ENCODE measurements at places on chromosomes 6 and 20.

DNA sequence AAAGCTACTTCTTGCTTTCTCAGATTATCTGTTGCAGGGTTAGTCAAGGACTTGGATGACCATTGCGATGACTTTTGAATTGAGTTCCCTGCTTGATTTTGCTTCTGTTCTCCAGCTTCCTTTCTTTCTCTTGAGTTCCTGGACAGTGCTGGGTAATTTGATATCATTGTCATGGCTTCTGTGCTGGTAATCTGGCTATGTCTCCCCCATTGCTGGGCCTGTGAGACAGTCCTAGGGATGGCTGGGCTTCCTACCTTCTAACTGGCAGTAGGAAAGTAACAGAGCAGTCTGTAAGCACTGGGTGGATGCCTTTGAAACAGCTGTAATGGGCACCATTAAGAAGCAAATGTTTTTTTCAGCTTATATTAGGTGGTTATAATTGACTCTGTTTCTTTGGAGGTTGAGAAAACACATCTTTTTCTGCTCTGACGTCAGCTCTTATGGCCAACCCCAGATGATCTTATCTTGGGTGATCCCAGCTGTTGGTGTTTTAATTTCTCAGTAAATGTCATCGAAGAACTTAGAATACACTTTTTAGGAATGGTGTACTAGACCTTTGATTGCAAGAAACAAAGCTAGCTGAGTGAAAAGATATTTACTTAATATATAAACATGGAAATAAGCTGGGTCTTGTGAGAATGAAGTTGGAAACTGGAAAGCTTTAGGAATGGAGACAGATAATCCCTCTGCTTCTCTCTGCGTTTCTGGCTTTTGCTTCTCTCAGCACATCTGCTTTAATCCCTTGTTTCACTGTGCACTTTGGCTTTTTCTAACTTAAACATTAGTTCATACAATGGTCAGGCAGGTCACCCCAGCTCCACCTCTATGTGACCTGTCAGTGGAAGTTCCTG is 195.0 kb upstream of the MAN1A1 start:
- DNase-seq: no peak

- no peak for DNase-seq
Measured at GRCh38 chr6:24426729-24427446, 24.2 kb downstream of the MRS2 start.

DNA sequence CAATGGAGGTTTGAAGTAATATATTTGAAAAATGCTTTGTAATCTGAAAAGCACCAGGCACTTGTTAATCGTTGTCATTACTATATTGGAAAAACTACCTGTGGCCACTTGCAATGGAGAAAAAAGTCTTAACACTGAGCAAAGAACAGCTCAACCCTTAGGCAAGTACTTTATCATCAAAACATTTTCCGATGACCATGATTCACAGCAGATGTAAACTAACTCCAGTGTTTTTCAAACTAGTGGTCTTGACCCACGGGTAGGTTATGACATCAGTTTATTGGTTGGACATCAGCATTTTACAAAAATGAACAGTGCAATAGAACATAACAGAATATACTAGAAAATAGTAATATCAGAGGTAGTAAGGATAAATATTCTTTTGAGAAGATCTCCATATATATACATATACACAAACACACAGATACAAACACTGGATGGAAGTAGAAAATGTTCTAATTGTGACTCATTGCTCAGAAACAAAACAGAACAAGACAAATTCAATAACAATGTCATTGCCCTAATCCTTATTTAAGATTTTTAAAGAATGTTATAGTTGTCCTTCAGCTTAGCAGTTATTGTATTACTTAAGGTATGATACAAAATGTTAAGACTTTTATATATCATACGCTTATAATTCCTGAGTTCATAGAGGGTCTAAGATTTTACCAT is 123.0 kb downstream of the PLCB1 start:
- no peak for DNase-seq

GRCh38 chr20:37686762-37687477 is 6.9 kb upstream of the CTNNBL1 start:
- DNase-seq: no peak

DNA sequence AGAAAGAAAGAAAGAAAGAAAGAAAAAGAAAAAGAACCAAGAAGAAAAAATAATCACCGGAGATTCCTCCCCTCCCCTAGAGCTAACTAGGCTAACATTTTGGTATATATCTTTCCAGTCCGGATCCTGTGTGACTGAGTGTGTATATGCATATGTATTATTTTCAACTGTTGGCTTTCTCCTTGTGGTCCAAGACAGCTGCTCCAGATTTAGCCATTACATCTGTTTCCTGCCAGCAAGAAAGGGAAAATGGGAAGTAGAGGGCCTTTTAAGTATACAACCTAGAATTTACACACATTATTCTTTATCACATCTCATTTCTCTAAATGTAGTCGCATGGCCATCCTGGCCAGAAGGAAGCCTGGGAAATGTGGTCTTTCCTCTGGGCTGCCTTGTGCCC is 15.2 kb downstream of the SLC52A3 start:
- no peak for DNase-seq

DNA sequence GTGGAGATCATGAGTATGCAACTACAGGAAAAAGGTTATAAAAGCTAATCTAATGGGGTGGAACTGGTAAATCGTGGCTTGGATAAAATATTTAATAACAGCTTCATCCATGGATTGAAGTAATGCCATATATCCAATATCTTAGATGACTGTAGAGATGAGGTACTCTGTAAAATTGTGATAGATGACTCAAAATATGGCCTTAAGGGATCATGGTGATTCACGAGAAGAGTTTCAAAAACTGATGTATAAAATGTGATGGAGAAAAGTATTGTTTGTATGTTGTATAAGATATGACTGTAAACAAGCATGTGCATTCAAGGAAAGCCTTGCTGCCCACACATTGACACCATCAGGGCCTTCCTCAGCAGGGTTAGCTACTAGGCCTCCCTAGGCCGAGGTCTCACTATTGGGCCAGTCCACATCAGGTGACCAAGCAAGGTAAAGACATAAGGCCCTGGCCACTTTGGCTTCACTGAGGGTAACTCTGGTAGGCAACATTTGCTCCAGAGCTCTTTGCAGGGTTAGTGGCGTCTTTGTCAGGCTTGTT is 17.7 kb upstream of the CCN6 start:
- DNase-seq: no peak

DNA sequence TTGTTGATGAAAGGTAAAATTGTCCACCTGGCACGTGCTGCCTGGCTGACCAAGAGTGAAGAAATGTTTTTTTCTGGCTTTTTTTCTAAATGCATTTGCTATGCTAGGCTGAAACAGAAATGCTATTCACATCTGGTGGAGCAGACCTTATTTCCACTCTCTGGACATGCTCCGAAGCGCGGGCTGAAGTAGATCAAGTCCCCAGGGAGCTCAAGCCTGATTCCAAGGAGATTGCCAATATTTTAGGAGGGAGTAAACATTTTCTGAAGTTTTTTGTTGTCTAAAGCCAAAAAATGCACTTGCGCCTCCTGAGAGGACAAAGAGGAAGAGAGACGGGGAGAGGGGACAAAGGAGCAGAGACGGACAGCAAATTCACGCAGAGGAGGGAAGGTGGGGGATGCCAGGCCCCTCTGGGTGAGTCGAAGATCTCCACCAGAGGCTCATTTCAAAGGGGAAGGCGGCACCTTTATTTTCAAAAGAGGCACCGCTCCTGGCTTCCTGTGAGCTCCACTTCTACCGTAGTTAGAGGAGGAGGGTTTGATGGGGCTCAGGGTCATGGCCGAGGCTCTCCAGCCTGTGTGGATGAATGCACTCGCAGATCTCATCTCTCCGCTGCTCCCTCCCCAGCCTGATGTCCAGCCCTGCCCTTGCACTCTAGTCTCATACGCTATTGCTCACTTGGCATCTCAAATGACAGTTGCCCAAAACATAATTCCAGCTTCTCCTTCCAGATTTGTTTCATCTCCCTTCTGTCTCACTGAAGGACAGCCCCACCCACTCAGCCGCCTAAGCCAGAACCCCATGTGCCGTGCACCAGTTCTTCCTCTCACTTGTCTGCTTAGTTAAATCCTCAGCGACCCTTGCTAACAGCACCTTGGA is 23.1 kb upstream of the SMOC2 start:
- DNase-seq: no peak

- DNase-seq: no peak
Measured at GRCh38 chr6:81748994-81749393, 3.5 kb downstream of the TENT5A start.

- DNase-seq: no peak
Measured at GRCh38 chr6:109000289-109000688, 94.4 kb downstream of the SESN1 start.

- DNase-seq: no peak
Measured at GRCh38 chr6:68975064-68975463, 340.0 kb downstream of the ADGRB3 start.

GRCh38 chr6:158817728-158818580 is 1.2 kb downstream of the EZR start:
- DNase-seq: peak; percentile 86

DNA sequence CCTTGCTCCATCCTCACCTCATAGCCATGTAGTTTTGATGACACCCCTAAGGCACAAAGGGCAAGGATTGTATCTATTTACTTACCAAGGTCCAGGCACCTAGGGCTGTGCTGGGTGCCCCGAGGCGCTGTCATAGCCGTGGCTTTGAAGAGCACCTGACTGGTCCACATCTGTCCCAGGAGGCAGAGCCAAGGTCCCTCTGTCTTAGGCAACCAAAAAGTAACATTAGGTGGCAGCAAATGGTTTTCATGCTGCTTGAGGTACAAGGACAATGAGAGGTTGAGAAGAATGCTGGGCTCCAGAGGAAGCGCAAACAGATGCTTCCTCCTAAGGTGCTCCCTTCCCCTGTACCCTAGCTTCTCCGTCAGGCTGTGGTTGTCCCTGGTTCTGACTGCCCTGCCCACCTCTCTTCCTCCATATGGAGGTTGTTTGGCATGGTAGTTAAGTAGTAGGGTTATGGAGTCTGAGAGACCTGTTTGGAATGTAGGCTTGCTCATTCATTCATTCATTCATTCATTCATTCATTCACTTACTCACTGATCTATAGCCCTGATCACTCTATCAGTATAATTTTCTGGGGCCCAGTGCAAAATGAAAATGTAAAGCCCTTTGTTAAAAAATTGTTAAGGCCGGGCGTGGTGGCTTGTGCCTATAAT is 3.0 kb upstream of the UQCC2 start:
- DNase-seq: no peak

- DNase-seq: peak; percentile 25
Measured at GRCh38 chr6:132768051-132768517, 10.4 kb upstream of the VNN2 start.

GRCh38 chr6:33434961-33435360 is 15.1 kb downstream of the SYNGAP1 start:
- no peak for DNase-seq

DNA sequence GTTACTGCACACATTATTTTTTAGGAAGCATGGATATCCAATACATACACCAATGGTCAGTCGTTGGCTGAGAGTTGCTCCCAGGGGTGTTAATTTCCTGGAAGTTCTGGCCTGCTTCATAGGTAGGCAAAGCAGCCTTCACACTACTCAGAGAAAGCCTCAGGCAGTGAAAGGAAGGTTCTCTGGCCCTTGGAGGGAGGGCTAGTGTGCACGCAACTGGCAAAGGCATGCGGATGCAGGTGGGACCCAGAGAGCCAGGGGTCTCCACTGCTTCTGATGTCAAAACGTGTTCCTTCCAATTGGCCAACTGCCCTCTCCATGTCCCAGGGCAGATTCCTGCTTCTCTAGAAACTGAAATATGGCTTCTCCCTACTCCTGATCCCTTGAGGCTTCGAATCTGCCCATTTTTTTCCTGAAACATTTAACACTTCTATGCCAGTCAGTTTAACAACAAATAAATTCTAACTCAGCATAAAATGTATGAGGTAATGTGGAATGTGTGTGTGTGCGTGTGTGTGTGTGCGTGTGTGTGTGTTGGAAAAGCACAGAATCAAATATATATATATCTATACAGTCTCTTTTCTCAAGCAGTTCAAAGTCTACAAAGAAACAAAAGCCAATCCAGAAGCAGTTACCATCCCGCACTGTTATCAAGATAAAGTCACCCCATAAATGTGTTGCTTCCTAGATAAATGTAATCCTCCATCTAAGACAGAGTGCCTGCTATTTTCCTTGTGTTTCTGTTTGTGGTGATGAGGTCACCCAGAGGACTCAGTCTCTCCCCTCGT is 94.0 kb upstream of the HIVEP1 start:
- no peak for DNase-seq

DNA sequence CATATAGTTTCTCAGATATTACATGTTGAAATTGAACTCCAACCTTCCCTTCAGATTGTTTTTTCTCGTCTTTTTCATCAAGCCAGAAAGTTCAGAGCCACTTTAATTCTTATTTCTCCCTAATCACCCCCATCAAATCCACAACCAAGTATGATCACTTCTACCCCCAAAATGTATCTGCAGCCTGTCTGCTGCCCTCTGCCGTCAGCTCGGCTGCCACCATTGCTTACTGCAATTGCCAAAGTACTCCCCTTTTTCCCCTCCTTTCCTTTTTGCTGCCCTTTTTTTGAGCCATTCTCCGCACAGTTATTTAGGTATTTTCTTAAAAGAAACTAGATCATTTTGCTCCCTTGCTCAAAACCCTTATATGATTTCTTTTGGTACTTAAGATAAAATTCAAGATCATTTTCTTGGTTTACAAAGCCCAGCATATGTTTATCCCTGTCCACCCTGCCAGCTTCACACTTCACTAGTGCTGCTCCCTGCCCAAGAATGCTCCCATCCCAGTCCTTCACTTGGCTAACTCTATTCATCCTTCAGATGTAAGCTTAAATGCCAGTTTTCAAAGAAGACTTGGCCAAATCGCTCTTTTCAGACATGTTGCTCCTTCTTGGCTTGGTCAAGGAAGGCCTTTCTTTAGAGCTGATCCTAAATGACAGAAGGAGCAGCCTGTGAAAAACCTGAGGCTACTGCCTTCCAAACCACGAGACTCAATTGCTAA is 63.7 kb downstream of the SH3BGRL2 start:
- no peak for DNase-seq

- DNase-seq: no peak
Measured at GRCh38 chr6:35170891-35171290, 29.8 kb upstream of the TCP11 start.

DNA sequence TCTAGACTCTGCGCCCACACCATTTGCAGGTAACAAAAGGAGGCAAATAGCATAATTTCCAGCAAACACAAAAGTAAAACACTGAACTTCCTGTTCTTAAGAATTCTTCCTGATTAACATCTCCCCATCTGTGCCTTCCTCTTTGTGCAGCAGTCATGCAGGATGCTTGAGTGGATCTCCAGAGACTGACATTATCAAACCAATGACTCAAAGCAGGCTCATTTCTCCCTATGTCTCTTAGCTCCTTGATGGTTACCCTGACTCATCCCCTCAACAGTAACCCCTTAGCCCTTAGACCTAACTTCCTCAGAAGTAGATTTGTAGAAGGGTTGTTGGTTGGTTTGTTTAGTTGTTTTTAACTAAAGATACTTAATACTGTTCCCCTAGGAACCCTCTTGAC is 137.0 kb upstream of the RIN2 start:
- DNase-seq: no peak

- DNase-seq: no peak
Measured at GRCh38 chr20:13455713-13456112, 183.0 kb downstream of the TASP1 start.

DNA sequence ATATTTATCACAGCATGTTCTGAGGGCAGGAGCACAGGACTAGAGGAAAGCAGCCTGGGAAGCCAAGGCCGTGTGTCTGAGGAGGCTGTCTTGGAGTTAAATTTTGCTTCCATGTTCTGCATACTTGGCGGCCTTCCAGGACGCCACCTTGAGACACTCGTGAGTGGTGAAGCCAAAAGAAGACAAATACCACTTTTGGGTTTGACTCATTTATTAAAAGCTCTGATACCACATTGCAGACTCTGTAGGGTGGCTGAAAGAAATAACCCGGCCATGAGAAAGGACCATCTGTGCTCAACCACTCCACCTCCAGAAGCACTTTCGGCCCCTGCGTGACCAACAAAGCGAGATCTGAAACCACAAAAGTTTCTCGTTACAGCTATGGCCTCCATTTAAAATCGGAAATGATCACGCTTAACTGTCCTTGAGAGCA is 120.0 kb downstream of the TMEM242 start:
- no peak for DNase-seq
